ENCODE measurements at places on chromosomes 1 and 21. TPM values are rescaled to one million over a fixed set of nuclear protein-coding genes. Genes with fewer than 3 reads are reported as not detected.

Gene PDE4B
- total RNA-seq = 2.8 TPM

GRCh38 chr1:6127587-6128163 lies 52.4 kb downstream of the CHD5 start:
- DNase-seq = no peak

Gene CELSR2
- total RNA-seq = 3.7 TPM

Gene PTAFR
- total RNA-seq = 0.07 TPM

Gene PROK1
- 1.6 TPM for total RNA-seq

GRCh38 chr1:22774833-22775182 lies 64.2 kb downstream of the EPHB2 start:
- DNase-seq = no peak
